Activated T-helper 1 cell treated with anti-CD3 and anti-CD28 coated beads, Interleukin-2, amount 50 U/mL, for 16 hours (primary cell): ENCODE measurements at places on chromosomes 2 and 18.

DNA sequence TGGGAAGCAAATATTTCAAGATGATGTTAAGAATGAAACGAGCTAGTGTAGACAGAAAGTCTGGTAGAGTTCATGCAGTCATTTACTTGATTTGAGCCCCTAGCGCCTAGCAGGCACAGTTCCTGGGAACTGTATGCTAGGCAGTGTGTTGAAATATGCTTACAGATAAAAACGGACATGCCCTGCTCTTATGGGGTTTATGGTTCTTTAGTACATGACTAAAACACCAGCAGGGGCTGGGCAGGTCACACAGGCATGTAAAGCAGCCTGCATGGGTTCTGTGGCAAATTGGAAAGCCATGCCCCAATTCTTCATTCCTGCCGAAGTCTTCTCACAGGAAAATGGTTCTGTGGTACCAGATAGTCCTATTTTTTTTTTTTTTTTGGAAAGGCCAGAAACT is 27.3 kb upstream of the MGAT5 start:
- DNase-seq = no peak

DNA sequence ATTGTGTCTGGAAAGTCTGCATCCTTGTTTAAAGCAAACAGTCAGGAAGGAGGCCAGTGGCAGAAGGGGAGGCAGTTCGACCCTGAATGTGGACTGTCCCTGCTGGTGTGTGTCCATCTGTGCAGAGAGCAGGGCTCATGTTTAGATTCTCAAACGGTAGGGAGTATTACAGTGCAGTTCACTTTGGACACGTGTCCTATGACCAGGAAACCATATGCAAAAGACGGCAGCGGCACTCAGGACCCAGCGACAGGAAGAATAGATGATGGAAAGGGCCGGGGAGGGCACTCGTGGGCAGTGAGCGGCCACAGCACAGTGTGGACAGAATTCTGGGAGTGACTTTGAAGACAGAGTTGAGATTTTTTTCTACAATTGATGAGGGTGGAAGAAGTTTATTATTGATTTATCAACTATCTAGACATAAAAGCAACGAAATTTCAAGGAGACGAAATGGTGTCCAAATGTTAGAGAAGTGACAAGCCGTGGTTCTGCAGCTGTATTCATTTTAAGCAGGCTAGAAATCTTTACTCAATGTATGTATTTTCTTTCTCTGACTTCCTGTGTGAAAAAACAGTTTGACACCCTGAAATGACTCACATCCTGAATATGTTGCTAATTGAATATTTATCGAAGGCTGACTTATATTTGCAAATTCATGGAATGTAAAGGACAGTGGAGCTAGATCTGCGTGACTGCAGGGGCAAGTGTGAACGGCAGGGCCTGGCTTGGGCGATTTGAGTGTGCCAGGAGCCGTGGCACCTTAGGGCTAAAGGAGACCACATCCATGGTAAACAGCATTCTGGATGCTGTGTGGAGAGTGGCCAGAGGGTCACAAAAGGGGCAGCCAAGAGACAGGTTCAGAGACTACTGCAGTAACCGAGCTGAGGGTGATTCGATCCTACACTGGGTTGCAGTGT is 214.2 kb downstream of the PTGR3 start:
- DNase-seq = no peak

DNA sequence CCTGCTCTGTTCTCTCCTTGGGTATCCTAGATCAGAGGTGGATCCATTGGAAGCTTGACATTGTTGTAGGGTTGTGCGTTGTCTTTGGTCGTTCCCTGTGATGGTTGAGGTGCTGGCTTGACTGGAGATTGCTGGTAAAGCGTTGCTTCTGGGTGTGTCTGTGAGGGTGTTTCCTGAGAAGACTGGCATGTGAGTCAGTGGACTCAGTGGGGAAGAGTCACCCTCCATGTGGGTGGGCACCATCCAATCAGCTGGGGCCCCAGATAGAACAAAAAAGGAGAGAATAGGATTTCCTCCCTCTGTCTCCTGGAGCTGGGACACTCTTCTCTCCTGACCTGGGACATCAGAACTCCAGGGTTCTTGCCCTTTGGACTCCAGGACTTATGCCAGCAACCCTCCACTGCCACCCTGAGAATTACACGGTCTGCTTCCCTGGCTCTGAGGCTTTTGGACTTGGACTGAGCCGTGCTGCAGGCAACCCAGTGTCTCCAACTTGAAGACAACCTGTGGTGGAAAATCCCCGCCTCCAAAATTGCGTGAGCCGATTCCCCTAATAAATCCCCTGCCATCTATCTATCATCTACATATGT is 14.8 kb upstream of the REEP1 start:
- no peak for DNase-seq

DNA sequence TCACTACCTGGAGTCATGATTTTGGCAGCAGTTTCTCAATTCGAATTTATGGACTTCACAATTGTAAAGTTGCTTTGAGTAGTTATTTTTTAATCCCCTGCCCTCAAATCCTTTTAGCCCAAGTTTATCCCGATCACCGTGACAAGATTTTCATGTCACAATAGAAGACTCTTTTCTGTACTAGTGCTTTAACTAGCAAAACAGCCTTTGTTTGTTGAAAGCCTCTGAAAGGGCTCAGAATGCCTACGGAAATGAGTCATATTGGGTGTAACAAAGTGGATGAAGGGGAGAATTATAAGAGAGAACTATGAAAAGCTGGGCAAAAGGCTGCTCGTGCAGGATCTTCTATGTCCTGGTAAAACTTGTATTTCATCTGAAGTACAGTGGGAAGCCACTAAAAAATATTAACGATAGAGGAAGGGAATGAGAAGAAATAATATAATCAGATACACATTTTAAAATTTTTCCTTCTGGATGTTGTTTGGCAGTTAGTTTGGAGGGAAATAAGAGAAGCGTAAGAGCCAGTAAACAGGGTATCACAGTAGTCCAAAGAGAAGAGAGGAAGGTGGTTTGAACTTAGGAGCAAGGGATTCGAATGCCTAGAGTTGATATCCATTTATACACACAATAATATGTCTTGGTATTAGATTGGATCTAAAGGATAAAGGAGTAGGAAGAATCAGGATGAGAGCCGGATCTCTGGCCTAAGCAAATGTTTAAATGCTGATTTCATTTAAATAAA is 114.9 kb downstream of the GALNT13 start:
- no peak for DNase-seq

- DNase-seq = no peak
These were observed 11.4 kb downstream of the WDSUB1 start for GRCh38 chr2:159275111-159275510.

GRCh38 chr2:241886840-241887447 is 17.4 kb downstream of the RTP5 start:
- DNase-seq = no peak

DNA sequence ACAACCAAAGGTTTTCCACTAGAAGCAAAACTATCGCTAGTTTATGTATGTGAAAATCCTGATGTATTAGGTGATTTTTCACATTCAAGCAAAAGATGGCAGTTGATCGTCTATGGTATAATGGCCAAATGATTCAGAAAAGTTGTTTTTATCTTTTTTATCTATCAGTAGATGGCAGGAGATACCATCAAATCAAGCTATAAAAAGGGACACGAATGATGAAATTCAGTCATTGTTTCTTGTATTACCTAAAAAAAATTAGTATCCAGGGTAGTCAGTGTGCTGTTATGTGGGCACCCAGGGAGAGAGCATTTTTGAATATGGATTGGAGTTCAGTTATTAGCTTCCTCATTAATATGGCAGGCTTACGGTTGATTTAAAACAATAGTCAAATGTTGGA is 22.9 kb upstream of the CAVIN2 start:
- no peak for DNase-seq

GRCh38 chr2:207599636-207600035 is 25.6 kb downstream of the METTL21A start:
- no peak for DNase-seq

DNA sequence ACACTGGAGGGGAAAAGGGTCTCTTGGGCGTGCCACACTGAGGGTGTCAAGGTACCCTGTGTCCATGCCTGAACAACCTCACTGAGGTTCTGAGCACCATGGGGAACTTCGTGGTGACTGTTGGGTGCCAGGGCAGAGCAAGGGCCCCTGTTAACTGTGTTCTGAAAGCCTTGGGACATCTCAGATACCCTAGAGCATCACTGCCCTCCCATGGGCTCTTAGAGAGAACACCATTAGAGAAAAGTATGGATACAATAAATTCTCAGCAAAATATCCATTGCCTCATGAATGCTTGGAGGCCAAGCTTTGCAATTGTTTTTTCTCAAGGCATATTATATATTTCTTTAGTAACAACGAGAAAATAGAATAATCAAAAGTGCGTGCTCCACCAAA is 488.5 kb upstream of the NRP2 start:
- no peak for DNase-seq

DNA sequence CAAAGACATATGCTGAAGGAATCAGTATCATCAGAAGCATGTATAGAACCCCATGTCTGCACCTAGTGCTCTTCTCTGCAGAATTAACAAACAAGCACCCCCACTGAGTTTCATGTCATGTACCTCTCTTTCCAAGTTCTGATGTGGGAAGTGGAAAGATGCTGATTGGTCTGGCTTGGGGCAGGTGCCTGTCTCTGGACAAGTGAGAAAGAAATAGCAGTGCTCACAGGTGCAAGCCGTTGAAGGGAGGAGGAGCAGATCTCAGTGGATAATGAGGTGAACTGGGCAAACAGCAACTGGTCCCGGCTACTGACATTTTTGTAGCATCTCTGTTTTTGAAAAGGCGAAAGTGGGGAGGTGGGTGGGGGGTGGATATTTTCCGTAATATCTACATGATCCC is 17.5 kb upstream of the ACVR1 start:
- DNase-seq = no peak

DNA sequence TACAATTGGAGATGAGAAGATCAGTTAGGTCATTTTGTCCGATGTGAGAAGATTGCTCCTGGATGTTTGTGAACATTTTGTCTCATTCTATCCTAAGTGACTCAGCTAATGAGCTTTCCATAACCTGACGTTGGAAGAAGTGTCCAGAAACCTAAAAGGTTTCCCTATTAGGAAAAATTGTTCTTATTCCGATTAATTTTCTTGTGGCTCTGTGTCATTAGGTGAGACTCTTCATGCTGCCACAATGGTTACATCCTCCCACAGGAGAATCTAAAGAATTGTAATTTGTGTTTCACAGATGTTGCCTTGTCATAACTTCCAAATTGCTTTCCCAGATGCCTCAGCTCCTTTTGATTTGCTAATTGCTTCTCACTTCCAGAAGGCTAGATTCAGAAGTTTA is 261.0 kb upstream of the APCDD1 start:
- no peak for DNase-seq

DNA sequence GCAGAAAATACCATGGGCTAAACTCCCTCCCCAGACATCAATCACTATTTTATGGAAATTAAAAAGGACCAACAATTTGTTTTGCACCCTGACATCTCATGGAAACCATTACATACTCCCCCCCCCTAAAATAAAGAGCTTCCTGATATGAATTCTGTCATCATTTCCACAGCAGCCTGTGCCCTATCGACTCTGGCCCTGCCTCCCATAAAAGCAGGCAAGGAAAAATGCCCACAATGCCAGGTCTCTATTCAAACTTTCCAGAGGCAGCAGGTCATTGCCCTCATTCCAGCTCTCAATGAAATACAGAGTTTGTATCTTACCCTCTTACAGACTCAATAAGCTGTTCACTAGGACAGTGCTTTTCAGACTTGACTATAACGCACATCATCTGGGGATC is 254.4 kb upstream of the TANK start:
- no peak for DNase-seq

- DNase-seq = no peak
These were observed 48.6 kb downstream of the EMX1 start for GRCh38 chr2:72965770-72966450.

DNA sequence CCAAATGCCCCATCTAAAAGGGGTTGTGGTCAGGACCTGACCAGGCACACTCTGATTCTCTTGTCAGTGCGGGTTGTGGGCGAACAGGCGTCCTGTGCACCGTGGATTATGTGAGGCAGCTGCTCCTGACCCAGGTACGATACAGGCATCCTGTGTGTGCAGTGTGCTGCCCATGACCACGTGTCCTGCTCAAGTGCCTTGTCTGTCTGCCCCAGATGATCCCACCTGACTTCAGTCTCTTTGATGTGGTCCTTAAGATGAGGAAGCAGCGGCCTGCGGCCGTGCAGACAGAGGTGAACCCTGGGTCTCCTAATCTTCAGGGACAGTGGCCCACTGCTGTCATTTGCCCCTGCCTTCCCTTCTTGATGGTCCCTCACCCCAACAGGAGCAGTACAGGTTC is 14.6 kb downstream of the PTPN18 start:
- no peak for DNase-seq

- no peak for DNase-seq
These were observed 50.8 kb downstream of the TRIB2 start for GRCh38 chr2:12767541-12767940.

GRCh38 chr2:37855283-37856041 is 69.6 kb upstream of the RMDN2 start:
- no peak for DNase-seq

DNA sequence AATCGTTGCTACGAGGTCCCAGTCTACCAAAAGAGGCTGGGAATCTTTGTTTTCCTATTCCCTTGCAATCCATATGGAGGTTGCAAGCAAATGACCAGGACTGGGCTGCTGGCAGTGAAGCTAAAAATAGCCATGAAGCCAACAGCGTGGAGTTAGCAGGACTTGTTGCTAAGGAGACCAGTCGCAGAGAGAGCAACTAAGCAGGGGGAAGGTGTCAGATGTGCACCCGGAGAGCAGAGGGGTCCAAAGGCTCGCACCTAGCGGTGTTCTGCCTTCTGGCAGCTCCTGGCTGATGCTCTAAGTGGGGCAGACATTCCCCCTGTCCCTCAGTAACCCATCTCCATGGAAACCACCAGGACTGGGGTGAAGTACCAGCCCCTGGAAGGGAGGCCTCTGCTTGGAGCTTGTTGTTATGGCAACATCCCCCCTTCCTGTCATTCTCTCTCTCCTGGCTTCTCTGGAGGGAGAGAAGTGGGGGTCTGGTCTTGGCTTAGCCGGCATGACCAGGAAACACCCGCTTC is 84.6 kb downstream of the DNMT3A start:
- no peak for DNase-seq

DNA sequence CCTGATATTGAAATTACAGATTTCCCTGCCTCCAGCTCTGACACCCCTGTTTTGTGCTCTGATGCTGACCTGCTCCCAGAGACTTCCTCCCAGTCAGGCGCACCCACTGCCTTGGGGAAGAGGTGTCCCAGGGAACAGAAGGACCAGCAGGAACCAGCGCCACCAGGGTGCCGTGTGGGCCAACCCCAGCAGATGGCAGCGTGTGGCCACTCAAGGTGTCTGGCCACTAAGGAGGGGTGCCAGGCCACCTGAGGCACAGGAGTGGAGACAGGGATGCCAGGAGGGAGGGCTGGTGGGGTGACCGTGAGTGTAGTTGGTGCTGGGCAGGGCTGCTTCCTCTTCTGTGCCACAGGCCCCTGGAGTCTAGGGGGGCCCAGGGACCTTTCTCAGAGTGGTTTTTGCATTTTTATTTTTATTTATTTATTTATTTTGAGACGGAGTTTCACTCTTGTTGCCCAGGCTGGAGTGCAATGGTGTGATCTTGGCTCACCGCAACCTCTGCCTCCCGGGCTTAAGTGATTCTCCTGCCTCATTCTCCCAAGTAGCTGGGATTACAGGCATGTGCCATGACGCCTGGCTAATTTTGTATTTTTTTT is 56.0 kb downstream of the TEX44 start:
- no peak for DNase-seq
